Osteoblast (primary cell): ENCODE measurements at places on chromosomes 11 and 22. TPM values are rescaled to one million over a fixed set of nuclear protein-coding genes. Genes with fewer than 3 reads are reported as not detected.

The PRG3 gene
- total RNA-seq, result not detected in 2 replicates

The OR51E2 gene
- total RNA-seq, result not detected in 2 replicates

The NPAS4 gene
- total RNA-seq, result 0.36 TPM in 1 of 2 replicates, not detected in the other

GRCh38 chr11:117857734-117858414 lies 18.6 kb downstream of the FXYD6 start:
- DNase-seq, result peak; percentile 54
- H3K4me1 ChIP-seq, result no peaks in the 10 kb centered on the region
- no peaks in the 10 kb centered on the region for H3K27me3 ChIP-seq
- H3K4me3 ChIP-seq, result no peak overlapping the region

GRCh38 chr11:134250246-134250645 lies 2.9 kb downstream of the THYN1 start:
- H3K27ac ChIP-seq, result no peak overlapping the region
- H3K36me3 ChIP-seq, result peaks cover 52% of the 10 kb centered on the region
- H3K4me1 ChIP-seq, result peaks cover 16% of the 10 kb centered on the region
- DNase-seq, result no peak
- H3K4me3 ChIP-seq, result no peak overlapping the region

DNA sequence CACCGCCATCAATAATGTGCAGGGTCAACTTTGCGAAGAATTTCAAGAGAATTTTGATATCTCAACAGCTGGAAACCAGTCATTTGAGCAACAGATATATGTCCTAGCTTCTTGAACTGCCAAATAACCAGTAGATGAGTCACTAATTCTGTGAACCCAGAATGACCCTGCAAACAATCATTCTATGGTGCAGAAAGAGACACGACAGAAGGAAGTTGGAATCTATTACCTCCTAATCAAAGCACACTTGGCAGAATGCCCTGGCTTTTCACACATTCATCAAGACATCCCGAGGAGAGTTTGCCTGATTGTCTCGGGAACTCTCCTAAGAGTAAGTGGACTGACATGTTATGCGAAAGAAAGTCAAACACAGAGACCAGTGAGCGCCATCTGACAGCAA lies 621.1 kb downstream of the OPCML start:
- no peak overlapping the region for H3K27ac ChIP-seq
- DNase-seq, result peak; percentile 83
- H3K4me1 ChIP-seq, result peaks cover 3% of the 10 kb centered on the region
- H3K27me3 ChIP-seq, result no peaks in the 10 kb centered on the region

- H3K27me3 ChIP-seq, result peaks cover 22% of the 10 kb centered on the region
- DNase-seq, result no peak
- H3K36me3 ChIP-seq, result no peaks in the 10 kb centered on the region
- peaks cover 11% of the 10 kb centered on the region for H3K4me1 ChIP-seq
Measured at GRCh38 chr11:19243613-19244012, 2.9 kb upstream of the E2F8 start.

- H3K4me1 ChIP-seq, result no peaks in the 10 kb centered on the region
- no peak for DNase-seq
- H3K4me3 ChIP-seq, result no peak overlapping the region
- no peaks in the 10 kb centered on the region for H3K36me3 ChIP-seq
Measured at GRCh38 chr11:84193706-84194105, 907.5 kb upstream of the CCDC90B start.

- no peak overlapping the region for H3K4me3 ChIP-seq
- H3K36me3 ChIP-seq, result no peaks in the 10 kb centered on the region
- H3K27ac ChIP-seq, result no peak overlapping the region
- H3K27me3 ChIP-seq, result peaks cover 3% of the 10 kb centered on the region
- DNase-seq, result no peak
Measured at GRCh38 chr11:85809191-85809590, 1.8 kb downstream of the SYTL2 start.
